RWPE1 (cell line): ENCODE measurements at places on chromosomes 1 and 21.

DNA sequence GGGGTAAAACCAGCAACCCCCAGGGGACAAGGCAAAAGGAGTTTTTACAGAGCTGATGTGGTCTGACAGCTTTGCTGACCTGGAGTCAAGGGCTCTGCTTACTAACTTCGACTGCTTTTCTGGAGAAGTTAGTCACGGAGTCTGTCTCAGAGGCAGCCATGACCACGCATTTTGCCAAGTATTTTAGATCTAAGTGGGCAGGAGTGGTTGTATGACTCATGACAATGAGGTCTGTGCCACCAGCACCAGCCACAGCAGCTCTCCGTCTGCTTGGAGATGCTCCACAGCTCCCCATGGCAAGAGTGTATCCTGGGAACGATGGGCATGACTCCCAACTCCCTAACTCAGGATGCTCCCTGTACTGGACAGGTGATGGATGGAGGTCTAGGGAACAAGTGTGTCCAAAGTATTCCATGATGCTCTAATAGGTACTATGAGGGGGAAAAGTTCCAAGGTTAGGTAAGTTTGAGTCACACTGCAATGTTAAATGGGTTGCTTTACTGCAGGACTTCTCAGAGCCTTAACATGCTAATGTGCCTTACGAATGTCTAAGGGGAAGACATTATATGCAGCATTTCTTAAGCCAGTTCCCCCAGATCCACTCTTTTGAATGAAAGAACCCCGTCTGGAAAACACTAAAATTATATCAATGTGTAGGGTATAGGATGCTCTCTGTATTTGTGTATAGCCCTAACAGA is 359.0 kb downstream of the HHAT start:
- no peak for DNase-seq

DNA sequence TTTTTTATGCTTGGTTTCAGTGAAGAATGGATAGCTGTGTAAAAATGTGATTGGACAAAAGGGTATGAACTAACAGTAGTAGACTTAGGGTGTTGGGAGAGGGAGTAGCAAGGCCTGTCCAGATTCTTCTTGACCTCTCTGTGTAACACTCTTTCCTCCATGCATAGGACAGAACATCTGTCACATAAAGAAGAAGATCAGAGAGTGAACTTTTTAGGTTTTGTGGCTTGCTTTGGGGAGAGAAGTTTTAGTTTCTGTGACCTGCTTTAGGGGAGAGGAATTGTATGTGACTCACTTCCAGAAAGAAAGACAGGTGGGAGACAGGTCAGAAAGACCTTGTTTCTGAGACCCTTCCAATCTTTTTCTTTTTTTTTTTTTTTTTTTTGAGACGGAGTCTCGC is 27.3 kb upstream of the LRRC52 start:
- DNase-seq, result no peak

GRCh38 chr1:12163210-12163609 is 3.6 kb upstream of the TNFRSF1B start:
- DNase-seq, result no peak

GRCh38 chr1:155645648-155646047 is 35.6 kb downstream of the MSTO1 start:
- DNase-seq, result no peak

DNA sequence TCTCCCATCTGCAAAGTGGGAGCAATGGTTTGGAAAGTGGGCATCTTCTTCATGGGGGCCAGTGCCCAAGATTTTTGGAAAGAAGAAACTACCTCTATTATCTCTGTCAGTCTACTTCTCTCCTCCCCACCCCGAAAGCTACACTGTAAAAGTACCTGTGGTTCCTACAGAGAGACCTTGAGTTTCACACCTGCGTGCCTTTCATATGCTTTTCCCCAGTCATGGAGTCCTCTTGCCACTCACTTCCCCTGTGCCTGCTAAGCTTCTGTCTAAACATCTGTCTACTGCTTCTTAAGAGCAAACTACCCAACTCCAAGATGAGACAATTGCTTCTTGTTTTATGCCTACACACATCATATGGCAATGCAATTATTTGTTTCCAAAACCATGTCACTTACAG is 190.9 kb upstream of the L1TD1 start:
- DNase-seq, result no peak

DNA sequence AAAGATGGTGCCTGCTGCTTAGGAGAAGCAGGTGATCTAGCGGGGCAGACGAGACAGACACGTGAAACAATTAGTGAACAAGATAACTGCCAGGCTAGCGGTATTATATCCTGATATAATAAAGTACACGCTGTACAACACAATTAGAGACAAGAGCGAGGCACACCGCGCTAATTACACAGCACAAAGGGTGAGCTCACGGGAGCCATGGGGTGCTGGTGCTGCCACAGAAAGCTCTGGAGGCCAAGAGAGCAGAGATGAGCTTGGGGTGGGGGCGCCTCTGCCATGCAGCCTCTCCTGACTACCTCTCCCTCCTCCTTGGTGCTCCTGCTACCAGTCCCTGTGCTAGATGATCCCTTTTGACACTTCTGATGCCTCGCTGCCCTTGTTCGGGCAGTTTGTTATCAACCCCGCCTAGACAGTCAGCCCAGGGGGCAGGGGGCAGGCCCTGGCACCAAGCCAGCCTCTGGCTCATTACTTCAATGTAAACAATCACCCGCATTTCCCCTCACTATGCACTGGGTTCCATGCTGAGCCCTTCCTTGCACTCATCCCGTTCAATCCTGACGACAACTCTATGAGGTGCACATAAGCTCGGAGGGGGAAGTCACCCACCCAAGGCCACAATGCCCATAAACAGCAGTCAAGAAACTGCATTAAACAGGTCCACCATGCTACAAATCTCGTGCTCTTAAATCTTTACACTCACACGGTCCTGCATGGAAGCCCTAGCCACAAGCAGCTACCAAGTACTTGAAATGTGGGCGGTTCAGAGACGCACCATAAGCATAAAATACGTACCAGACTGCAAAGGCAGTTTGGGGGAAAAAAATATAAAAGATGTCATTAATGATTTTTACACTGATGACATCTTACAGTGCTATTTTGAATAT is 103.0 kb downstream of the SSBP3 start:
- DNase-seq, result no peak

- no peak for DNase-seq
Observed at GRCh38 chr21:34844013-34844923, 175.5 kb downstream of the CLIC6 start.

DNA sequence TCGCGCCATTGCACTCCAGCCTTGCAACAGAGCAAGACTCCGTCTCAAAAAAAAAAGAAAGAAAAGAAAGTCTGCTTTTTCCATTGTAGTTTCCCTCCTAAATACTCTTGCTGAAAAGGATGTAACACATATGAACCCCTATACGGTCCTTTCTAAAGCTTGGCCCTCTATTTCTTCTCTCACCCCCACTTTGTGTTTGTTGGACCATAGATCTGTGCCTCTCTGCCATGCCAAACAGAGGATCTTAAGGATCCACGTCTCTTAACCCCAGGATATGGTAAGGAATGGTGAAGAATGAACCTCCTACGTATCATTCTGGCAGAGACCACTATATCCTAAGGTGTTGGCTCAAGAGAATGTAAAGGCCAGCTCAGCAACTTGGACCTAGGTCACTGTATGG is 18.7 kb upstream of the LAX1 start:
- no peak for DNase-seq

DNA sequence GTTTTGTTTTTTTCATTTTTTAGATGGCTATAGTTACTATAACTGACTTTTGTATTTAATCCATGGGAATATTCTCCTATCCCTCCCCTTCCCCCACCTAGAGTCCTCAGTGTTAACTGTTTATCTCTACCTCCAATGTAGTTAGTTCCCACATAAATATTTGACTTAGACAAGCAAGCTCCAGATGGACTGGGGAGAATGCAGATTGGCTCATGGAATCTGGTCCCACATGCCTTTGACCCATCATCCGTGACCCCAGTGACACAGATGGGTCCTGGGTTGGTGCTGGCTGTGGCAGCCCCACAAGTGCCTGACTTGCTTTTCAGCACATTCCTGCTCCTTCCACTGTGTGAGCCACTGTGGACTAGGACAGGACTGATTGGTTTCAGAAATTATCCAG is 41.8 kb downstream of the ATP2B4 start:
- DNase-seq, result no peak
